ENCODE measurements at places on chromosomes 5 and 9. TPM values are rescaled to one million over a fixed set of nuclear protein-coding genes. Genes with fewer than 3 reads are reported as not detected.

GRCh38 chr5:122870219-122870856 lies 24.9 kb downstream of the SNX24 start:
- H3K4me1 ChIP-seq = no peaks in the 10 kb centered on the region
- no peaks in the 10 kb centered on the region for H3K27me3 ChIP-seq
- no peak for DNase-seq
- no peak overlapping the region for H3K4me3 ChIP-seq

The PSIP1 gene
- total RNA-seq = 131 TPM

The FIBCD1 gene
- not detected for total RNA-seq

The C5orf58 gene
- not detected for total RNA-seq

GRCh38 chr9:114303977-114304376 lies 18.9 kb upstream of the ORM1 start:
- no peak overlapping the region for H3K4me3 ChIP-seq
- H3K27ac ChIP-seq = no peak overlapping the region
- no peaks in the 10 kb centered on the region for H3K36me3 ChIP-seq
- no peaks in the 10 kb centered on the region for H3K27me3 ChIP-seq
- no peaks in the 10 kb centered on the region for H3K4me1 ChIP-seq

- no peak for DNase-seq
- H3K4me1 ChIP-seq = no peaks in the 10 kb centered on the region
- H3K36me3 ChIP-seq = no peaks in the 10 kb centered on the region
- no peaks in the 10 kb centered on the region for H3K27me3 ChIP-seq
Observed at GRCh38 chr9:32926911-32927310, 74.5 kb downstream of the APTX start.

The PHF24 gene
- not detected for total RNA-seq

The GRM6 gene
- total RNA-seq = not detected

- no peak overlapping the region for H3K27ac ChIP-seq
- H3K4me1 ChIP-seq = no peaks in the 10 kb centered on the region
- DNase-seq = no peak
- no peak overlapping the region for H3K4me3 ChIP-seq
- no peaks in the 10 kb centered on the region for H3K27me3 ChIP-seq
Observed at GRCh38 chr9:135734616-135735144, 32.7 kb downstream of the KCNT1 start.

DNA sequence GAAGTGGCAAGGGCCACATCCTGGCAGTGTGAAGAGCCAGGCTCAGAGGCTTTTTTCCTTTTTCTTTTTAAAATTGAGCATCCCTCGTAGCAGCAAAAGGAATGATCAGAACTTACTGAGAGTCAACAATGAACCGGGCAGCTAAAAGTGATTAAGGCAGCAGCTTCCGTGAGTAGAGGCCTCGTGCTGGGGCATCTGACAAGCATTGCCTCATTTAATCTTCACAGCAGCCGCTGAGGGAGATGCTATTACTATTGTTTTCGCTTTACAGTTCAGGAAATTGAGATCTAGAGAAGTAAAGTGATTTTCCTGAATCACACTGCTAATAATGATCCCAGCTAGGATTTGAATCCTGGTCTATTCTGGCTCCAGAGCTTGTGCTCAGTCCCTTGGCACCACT lies 30.7 kb upstream of the PTGS1 start:
- no peaks in the 10 kb centered on the region for H3K36me3 ChIP-seq
- no peak overlapping the region for H3K27ac ChIP-seq
- no peaks in the 10 kb centered on the region for H3K4me1 ChIP-seq

DNA sequence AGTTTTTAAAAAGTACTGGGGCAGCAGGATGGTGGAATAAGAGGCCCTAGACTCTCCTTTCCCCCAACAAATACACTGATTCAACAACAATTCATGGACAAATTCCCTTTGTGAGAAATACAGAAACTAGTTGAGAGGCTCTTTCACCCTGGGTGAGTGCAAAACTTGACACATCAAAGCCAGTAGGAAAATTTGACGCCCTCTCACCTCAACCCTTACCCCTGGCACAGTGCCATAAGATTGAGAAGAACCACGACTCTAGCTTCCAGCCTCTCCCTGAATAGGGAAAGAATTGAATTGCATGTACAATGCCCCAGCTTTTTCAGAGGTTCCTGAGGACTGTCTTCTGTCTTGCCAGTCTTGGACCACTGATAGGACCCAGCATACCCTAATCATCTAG lies 12.3 kb downstream of the KIF4B start:
- H3K4me1 ChIP-seq = no peaks in the 10 kb centered on the region
- H3K4me3 ChIP-seq = no peak overlapping the region
- DNase-seq = no peak
- H3K27me3 ChIP-seq = peaks cover 5% of the 10 kb centered on the region
- no peaks in the 10 kb centered on the region for H3K36me3 ChIP-seq

DNA sequence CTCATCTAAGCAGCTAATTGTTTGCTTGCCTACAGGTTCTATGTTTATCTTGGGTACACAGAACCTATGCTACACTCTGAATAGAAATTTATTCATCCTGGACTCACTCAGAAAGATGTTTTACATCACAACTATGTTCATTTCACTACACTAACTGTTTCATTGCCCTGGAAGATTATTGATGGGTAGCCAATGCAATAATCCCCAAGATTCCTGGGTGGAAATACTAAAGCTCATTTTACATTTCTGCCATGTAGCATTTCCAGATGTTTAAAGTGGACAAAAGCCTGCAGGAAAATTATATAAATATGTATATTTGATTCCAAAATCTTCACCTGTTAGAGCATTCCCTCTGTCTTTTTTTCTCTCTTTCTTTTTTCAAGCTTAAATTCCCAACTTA lies 51.9 kb upstream of the IL7R start:
- H3K27me3 ChIP-seq = no peaks in the 10 kb centered on the region
- H3K36me3 ChIP-seq = no peaks in the 10 kb centered on the region
- no peak for DNase-seq
- no peak overlapping the region for H3K27ac ChIP-seq
- peaks cover 6% of the 10 kb centered on the region for H3K4me1 ChIP-seq

The FBP2 gene
- total RNA-seq = not detected

DNA sequence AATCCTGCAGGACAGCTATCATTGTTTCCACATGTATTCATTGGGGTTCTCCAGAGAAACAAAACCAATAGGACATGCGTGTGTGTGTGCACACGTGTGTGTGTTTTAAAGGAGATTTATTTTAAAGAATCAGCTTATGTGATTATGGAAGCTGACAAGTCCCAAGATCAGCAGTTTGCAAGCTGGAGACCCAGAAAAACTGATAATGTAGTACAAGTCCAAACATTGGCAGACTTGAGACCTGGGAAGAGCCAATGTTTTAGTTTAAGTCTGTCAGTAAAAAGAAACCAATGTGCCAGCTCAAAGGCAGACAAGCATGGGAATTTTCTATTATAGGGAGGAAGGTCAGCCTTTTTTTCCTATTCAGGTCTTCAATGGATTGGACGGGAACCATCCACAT lies 35.3 kb downstream of the ADRB2 start:
- no peaks in the 10 kb centered on the region for H3K36me3 ChIP-seq
- H3K27me3 ChIP-seq = no peaks in the 10 kb centered on the region
- H3K27ac ChIP-seq = no peak overlapping the region
- H3K4me3 ChIP-seq = no peak overlapping the region
- DNase-seq = no peak

The ASPN gene
- total RNA-seq = not detected

The RANBP3L gene
- total RNA-seq = not detected

- H3K4me3 ChIP-seq = no peak overlapping the region
- H3K27ac ChIP-seq = no peak overlapping the region
- no peak for DNase-seq
- H3K27me3 ChIP-seq = no peaks in the 10 kb centered on the region
- H3K4me1 ChIP-seq = no peaks in the 10 kb centered on the region
Observed at GRCh38 chr9:32360983-32361673, 23.3 kb upstream of the ACO1 start.

GRCh38 chr5:176383248-176383905 lies 5.0 kb downstream of the NOP16 start:
- H3K27ac ChIP-seq = no peak overlapping the region
- H3K4me1 ChIP-seq = peaks cover 20% of the 10 kb centered on the region
- H3K4me3 ChIP-seq = no peak overlapping the region
- peaks cover 53% of the 10 kb centered on the region for H3K36me3 ChIP-seq
- DNase-seq = no peak

- no peaks in the 10 kb centered on the region for H3K27me3 ChIP-seq
- H3K4me3 ChIP-seq = no peak overlapping the region
- no peaks in the 10 kb centered on the region for H3K36me3 ChIP-seq
- no peaks in the 10 kb centered on the region for H3K4me1 ChIP-seq
- DNase-seq = no peak
Observed at GRCh38 chr5:83374547-83374946, 97.0 kb upstream of the VCAN start.

GRCh38 chr5:88452820-88453219 lies 184.2 kb upstream of the TMEM161B start:
- H3K27me3 ChIP-seq = no peaks in the 10 kb centered on the region
- no peak overlapping the region for H3K27ac ChIP-seq
- no peaks in the 10 kb centered on the region for H3K4me1 ChIP-seq
- no peak overlapping the region for H3K4me3 ChIP-seq
- no peaks in the 10 kb centered on the region for H3K36me3 ChIP-seq
- DNase-seq = no peak

The PCDHB5 gene
- total RNA-seq = not detected

The C5orf22 gene
- 15.0 TPM for total RNA-seq

DNA sequence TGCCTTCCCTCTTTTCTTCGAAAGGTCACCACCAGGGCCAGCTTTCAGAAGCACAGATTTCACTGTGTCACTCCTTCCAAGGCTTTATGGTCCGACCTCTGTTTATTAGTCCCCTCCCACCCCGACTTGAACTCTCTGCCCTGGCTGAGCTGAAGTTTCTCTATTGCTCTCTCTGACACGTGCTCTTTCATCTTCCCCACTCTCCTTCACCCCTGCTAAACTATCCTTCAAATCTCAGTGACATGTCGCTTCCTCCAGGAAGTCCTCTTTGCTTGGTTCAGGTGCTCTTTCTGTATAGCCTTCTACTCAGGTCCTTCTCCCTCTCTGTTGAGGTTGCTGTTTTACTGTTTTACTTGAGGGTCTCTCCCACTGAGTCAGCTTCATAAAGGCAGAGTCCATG lies 64.4 kb downstream of the ARHGEF37 start:
- H3K4me3 ChIP-seq = no peak overlapping the region
- H3K27me3 ChIP-seq = no peaks in the 10 kb centered on the region
- H3K4me1 ChIP-seq = no peaks in the 10 kb centered on the region
- no peaks in the 10 kb centered on the region for H3K36me3 ChIP-seq
- H3K27ac ChIP-seq = no peak overlapping the region

The GLRA1 gene
- not detected for total RNA-seq

DNA sequence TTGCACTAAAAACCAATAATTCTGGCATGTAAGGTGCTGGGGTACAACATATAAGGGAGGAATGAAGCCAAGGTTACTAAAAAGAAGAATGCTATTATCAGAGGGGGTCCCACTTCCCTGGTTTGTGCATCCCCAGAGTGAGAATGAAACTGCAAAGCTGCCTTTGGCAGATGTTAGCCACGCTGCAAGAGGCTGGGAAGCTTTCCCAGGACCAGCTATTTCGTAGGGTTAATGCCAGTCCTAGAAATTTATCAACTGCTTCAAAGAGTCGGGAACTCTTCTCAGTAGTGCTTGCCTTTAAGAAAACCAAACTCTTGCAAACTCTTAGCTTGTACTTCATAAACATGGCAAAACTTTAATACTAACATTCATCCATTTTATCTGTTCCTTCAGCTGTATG lies 87.5 kb upstream of the NR5A1 start:
- peaks cover 11% of the 10 kb centered on the region for H3K27me3 ChIP-seq
- no peaks in the 10 kb centered on the region for H3K36me3 ChIP-seq
- H3K27ac ChIP-seq = no peak overlapping the region
- H3K4me1 ChIP-seq = no peaks in the 10 kb centered on the region

GRCh38 chr9:5557606-5558587 lies 47.6 kb downstream of the PDCD1LG2 start:
- H3K4me3 ChIP-seq = peak overlapping the region; percentile 64
- peak overlapping the region; percentile 69 for H3K27ac ChIP-seq
- no peaks in the 10 kb centered on the region for H3K27me3 ChIP-seq
- peak; percentile 51 for DNase-seq

The TMEFF1 gene
- total RNA-seq = 0.49 TPM

DNA sequence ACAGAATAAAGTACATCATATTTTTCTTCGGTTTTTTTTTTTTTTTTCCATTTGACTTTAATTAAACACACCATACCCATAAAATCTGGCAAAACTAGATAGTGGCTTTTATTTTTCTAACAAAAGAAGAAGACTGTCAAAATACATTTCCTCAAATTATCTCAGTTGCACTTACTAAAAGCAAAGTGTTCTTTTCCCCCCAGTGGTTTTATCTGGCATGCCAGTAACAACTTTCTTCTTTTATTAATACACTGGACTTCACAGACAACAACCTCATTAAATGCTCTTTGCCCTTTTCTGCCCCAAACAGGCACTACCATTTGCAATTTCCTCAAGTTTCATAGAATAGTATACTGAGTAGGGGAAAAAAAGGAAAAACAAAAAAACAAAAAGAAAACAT lies 1792.3 kb downstream of the EFNA5 start:
- H3K27me3 ChIP-seq = no peaks in the 10 kb centered on the region
- no peak for DNase-seq
- no peak overlapping the region for H3K4me3 ChIP-seq

The PRSS3 gene
- not detected for total RNA-seq

The MYO10 gene
- total RNA-seq = 0.05 TPM

The CCNG1 gene
- 82.5 TPM for total RNA-seq

DNA sequence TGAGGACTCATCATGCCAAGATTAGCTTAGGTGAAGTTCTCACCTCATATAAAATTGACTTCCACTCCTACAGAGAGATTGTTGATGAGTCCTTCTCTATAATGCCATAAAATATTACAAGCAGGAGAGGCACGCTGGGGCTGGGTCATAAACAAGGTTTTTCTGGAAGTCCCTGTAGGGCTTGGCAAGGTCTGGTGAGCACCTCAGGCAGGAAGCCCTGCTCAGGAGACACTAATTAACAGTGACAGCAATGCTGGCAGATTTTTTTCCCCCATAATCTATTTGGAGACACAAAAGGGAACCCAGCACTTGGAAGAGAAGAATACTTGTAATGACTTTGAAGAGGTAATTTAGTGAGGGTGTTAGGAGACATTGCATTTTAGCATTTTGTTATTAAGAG lies 118.7 kb downstream of the DIRAS2 start:
- H3K4me3 ChIP-seq = no peak overlapping the region
- peaks cover 3% of the 10 kb centered on the region for H3K27me3 ChIP-seq
- H3K4me1 ChIP-seq = no peaks in the 10 kb centered on the region
- DNase-seq = no peak

All from CD4-positive, CD25-positive, alpha-beta regulatory T cell (primary cell).